ENCODE measurements at places on chromosomes 2 and 18. TPM values are rescaled to one million over a fixed set of nuclear protein-coding genes. Genes with fewer than 3 reads are reported as not detected.

The HJURP gene
- 39.4 TPM for total RNA-seq

The NAT8 gene
- total RNA-seq = not detected

The SERPINB13 gene
- total RNA-seq = not detected

The IL1R2 gene
- 0.50 TPM for total RNA-seq

The MARCO gene
- total RNA-seq = not detected

The ZNF385B gene
- total RNA-seq = not detected
